ENCODE measurements at places on chromosomes 2 and 18. TPM values are rescaled to one million over a fixed set of nuclear protein-coding genes. Genes with fewer than 3 reads are reported as not detected.

DNA sequence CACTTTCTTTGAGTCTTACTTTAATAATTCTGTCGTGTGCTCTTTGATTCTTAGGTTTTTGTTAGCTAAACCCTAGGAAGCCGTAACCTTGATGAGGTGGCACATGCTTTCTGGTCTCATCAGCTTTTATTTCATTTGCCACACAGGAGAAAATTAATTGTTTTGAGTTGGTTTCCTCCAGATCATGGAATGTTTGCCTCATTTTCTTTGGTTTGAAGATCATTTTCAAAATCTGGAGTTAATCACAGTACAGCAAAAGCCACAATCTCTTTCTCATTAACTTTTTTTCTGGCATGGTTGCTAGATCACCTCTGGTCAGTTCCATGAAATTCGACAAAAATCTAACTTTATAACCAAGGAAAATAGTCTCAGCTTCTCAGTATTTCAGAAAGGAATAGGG is 182.9 kb downstream of the MYO1B start:
- H3K4me1 ChIP-seq, result no peaks in the 10 kb centered on the region
- DNase-seq, result no peak
- no peaks in the 10 kb centered on the region for H3K27me3 ChIP-seq

GRCh38 chr2:227610123-227610522 is 4.5 kb downstream of the SCYGR3 start:
- H3K4me1 ChIP-seq, result no peaks in the 10 kb centered on the region
- no peak overlapping the region for H3K27ac ChIP-seq
- DNase-seq, result no peak
- no peaks in the 10 kb centered on the region for H3K27me3 ChIP-seq
- H3K4me3 ChIP-seq, result no peak overlapping the region
- no peaks in the 10 kb centered on the region for H3K36me3 ChIP-seq

Gene CFAP53
- total RNA-seq, result 0.15 TPM

Gene ACMSD
- total RNA-seq, result not detected

All from H9 (cell line).